Tibial nerve (tissue), 4 donors: ENCODE measurements at places on chromosomes 16 and 17. TPM values are rescaled to one million over a fixed set of nuclear protein-coding genes. Genes with fewer than 3 reads are reported as not detected.

DNA sequence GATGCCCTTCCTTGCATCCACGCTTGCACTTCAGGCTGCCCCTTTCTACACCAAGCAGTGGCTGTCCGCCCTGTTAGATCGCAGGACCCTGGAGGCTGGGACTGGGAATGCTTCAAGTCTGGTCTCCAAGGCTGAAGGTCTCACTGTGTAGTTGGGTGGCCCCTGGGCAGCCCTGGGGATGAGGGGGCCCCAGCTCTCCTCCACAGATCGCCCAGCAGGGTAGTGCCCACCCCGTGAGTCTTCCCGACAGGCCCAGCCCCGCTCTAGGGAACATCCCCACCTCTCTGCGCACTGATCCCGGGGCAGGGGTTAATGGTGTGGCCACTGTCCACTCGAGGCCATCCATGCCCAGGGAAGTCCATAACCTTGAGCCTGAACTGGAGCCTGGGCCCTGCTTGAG is 10.3 kb downstream of the ZNF213 start:
- H3K4me1 ChIP-seq: peaks cover 7% of the 10 kb centered on the region
- no peak overlapping the region for H3K4me3 ChIP-seq
- no peak for DNase-seq
- no peaks in the 10 kb centered on the region for H3K27me3 ChIP-seq
- peaks cover 32% of the 10 kb centered on the region for H3K36me3 ChIP-seq
- H3K27ac ChIP-seq: no peak overlapping the region

GRCh38 chr17:79160980-79161636 is 86.5 kb downstream of the ENGASE start:
- H3K4me3 ChIP-seq: no peak overlapping the region
- no peak overlapping the region for H3K27ac ChIP-seq
- H3K27me3 ChIP-seq: peaks cover 61% of the 10 kb centered on the region
- no peaks in the 10 kb centered on the region for H3K36me3 ChIP-seq
- no peaks in the 10 kb centered on the region for H3K4me1 ChIP-seq

Gene QPRT
- total RNA-seq: 50.4 TPM

DNA sequence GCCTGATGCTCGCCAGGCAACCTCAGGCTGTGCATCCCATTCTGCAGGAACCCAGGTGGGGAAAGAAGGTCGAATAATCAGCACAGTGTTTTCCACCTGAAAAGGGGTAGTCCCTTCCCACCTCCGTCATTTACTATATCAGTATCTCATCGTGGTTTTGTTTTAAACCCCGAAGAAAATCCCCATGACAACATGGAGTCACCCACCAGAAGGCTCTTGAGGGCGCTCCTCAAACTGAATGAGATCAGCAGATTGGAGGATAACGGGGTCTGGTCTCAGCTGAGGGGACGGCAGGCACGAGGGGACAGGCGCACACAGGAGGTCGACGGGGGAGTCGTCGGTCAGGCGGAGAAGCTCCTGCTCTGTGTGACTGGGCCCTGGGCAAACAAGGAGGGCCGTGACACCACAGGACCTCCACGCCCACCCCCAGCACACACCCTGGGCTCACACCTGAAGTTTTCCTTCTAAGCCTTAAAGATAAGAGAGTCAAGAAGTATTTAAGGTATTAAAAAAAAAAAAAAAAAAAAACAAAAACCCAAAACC is 44.2 kb downstream of the MARF1 start:
- no peak overlapping the region for H3K4me3 ChIP-seq
- H3K36me3 ChIP-seq: peaks cover 49% of the 10 kb centered on the region
- no peaks in the 10 kb centered on the region for H3K27me3 ChIP-seq
- DNase-seq: no peak
- peak overlapping the region; percentile 28 for H3K27ac ChIP-seq

DNA sequence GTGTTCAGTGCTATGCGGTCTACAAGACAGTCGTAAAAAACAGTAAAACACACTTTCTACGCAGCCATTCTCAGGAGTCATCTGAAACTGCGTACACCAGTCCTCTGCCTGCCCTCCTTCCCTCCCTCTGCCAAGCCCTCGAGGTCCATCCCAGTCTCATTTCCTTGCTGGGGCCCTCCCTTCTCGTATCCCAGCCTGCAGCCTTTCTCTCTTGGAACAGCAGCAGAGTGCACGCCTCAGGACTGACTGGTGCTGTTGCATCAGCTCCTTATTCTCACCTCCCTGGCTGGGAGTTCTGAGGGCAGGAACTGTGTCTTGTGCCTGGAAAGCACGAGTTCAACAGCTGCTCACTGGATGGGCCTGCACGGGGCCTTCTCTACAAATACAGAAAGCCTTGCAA is 12.5 kb downstream of the FAHD1 start:
- no peak overlapping the region for H3K27ac ChIP-seq
- no peaks in the 10 kb centered on the region for H3K27me3 ChIP-seq
- H3K4me1 ChIP-seq: no peaks in the 10 kb centered on the region
- H3K4me3 ChIP-seq: no peak overlapping the region
- DNase-seq: no peak
- no peaks in the 10 kb centered on the region for H3K36me3 ChIP-seq

Gene HOXB13
- not detected for total RNA-seq

GRCh38 chr17:53093391-53093790 is 729.3 kb upstream of the KIF2B start:
- no peaks in the 10 kb centered on the region for H3K4me1 ChIP-seq
- no peaks in the 10 kb centered on the region for H3K36me3 ChIP-seq

DNA sequence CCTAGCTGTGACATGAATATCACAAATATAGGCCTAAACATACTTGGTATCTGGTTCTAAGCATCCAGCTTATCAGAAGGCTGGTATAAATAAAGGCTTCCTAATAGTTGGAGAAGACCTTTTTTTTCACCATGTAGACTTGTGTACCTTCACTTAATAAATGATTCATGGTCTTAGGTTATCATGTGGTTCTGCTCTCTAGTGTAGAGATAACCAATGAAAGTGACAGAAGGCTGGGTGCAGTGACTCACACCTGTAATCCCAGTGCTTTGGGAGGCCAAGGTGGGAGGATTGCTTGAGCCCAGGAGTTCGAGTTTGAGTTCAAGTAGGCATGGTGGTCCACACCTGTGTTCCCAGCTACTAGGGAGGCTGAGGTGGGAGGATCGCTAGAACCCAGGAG is 3.1 kb downstream of the DDX19A start:
- H3K27me3 ChIP-seq: no peaks in the 10 kb centered on the region
- H3K27ac ChIP-seq: no peak overlapping the region
- H3K36me3 ChIP-seq: no peaks in the 10 kb centered on the region

DNA sequence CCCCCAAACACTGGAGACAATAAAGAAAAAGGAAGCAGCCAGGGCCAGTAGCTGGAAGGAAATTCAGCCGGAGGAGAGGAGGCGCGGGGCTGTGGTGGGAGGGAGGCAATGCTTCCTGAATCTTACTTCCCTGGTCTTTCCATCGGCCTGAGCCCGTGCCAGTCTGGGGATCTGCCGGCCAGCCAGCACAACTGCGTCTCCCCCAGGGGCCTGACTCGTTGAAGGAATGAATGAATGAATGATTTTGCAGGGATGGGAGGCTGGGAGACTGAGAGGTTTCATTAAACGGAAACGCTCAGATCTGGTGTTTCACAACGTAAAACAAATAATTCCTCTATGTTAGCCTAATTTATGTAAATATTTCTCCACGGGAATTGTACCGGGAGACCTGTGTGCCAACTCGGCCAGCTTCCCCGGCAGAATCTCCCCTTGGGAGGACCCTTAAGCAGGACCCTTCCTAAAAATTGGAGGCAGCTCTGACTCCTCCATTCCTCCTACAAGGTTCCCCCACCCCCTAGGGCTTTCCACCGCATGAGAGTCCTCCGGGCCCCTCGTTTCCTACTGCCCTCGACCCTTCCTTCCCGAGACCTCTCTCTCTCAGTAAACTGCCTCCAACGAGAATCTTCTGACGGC is 1.3 kb upstream of the BAIAP2 start:
- no peaks in the 10 kb centered on the region for H3K4me1 ChIP-seq
- H3K36me3 ChIP-seq: no peaks in the 10 kb centered on the region
- no peak overlapping the region for H3K27ac ChIP-seq
- DNase-seq: no peak
- peaks cover 6% of the 10 kb centered on the region for H3K27me3 ChIP-seq

- peaks cover 26% of the 10 kb centered on the region for H3K4me1 ChIP-seq
- peak overlapping the region; percentile 68 for H3K4me3 ChIP-seq
Observed at GRCh38 chr17:63700528-63701455, 867 bp upstream of the LIMD2 start.

GRCh38 chr16:75088216-75088615 is 28.4 kb downstream of the LDHD start:
- H3K4me1 ChIP-seq: peaks cover 25% of the 10 kb centered on the region
- no peak for DNase-seq
- H3K36me3 ChIP-seq: no peaks in the 10 kb centered on the region
- no peaks in the 10 kb centered on the region for H3K27me3 ChIP-seq
- H3K27ac ChIP-seq: no peak overlapping the region
- no peak overlapping the region for H3K4me3 ChIP-seq

DNA sequence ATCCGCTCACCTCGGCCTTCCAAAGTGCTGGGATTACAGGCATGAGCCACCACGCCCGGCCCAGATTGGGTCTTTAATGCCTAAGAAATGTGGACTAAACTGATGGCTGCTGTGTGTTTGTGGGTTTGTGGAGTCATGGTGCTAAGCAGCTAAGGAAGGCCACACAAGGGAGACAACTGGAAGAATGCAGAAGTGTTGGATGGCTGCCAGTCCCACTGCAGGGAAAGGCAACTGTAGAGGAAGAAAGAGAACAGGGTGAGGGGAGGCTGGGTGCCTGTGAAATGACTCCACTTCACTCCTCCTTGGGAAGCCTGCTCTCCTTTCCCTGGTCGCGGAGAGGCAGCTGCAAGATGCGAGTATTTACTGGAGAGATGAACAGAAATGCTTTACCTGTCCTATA is 23.5 kb upstream of the SIAH1 start:
- DNase-seq: no peak
- H3K27me3 ChIP-seq: no peaks in the 10 kb centered on the region
- no peaks in the 10 kb centered on the region for H3K36me3 ChIP-seq

GRCh38 chr16:69397821-69398521 is 12.2 kb upstream of the TERF2 start:
- no peaks in the 10 kb centered on the region for H3K27me3 ChIP-seq
- peaks cover 36% of the 10 kb centered on the region for H3K4me1 ChIP-seq
- no peak for DNase-seq
- H3K27ac ChIP-seq: peak overlapping the region; percentile 93

DNA sequence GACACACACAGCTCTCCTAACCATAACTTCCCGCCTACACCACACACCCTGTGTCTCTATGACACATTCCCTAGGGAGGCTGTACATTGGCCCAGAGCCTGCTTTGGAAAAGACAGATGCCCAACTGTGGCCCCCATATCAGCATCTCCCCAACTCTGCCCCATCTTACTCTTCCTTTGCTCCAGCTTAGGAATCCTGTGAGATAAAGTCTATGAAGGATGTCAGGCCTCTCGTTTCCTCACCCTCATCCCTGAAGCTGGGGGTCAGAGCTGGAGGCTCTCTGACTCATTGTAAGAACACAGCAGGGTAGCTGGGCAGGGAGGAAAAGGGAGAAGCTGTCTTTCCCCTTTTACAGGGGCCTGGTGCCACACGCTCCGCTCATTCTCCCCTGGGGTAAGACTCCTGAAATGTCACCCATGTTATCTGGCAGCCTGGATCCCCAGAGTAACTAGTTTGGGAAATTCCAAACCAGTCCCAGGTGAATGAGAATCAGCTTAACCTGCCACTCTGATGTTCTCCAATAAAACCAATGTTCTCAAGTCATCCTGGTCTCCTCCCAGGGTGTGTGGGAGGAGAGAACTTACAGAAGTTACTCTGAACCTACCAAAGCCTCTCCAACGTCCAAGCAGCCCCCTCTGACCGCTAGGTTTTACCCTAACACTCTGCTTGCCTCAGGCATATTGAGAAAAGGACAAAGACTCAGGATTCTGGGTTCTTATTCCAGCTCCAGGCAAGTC is 2.8 kb downstream of the RAPGEFL1 start:
- H3K27me3 ChIP-seq: no peaks in the 10 kb centered on the region
- H3K4me3 ChIP-seq: no peak overlapping the region
- peak overlapping the region; percentile 27 for H3K27ac ChIP-seq

GRCh38 chr16:87702325-87702811 is 63.4 kb downstream of the KLHDC4 start:
- no peak overlapping the region for H3K27ac ChIP-seq
- no peak overlapping the region for H3K4me3 ChIP-seq
- peaks cover 6% of the 10 kb centered on the region for H3K4me1 ChIP-seq
- no peak for DNase-seq

DNA sequence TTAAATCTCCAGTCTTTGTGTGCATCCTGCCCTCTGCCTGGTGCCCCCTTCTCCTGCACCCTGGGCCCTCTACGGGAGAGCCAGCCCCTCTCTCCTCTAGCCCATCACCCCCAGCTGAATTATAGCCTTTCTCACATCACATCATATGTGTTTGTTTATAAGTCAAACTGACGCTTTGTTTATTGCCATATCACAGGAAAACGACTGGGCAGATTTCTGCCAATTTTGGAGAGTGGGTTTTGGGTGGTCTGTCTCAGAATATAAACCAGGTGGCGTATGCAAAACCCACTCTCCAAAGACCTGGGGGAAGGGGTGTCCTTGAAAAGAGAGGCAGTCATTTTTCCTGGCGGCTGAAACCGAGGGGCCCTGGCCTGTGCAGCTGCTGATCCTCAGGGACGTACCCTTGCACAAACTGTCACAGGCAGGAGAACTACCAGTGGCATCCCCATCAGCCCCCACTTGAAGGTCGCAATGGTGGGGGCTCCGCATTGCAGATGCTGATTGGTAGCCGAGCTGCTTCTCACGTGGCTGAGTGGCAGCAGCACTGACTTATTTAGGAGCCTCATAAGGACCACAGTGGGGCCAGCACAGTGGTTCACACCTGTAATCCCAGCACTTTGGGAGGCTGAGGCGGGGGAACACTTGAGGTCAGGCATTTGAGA is 34.8 kb upstream of the CDC42EP4 start:
- no peaks in the 10 kb centered on the region for H3K36me3 ChIP-seq
- H3K27me3 ChIP-seq: no peaks in the 10 kb centered on the region
- H3K4me1 ChIP-seq: peaks cover 71% of the 10 kb centered on the region
- no peak overlapping the region for H3K4me3 ChIP-seq
- H3K27ac ChIP-seq: peak overlapping the region; percentile 91

- no peaks in the 10 kb centered on the region for H3K27me3 ChIP-seq
- no peak overlapping the region for H3K4me3 ChIP-seq
- DNase-seq: no peak
- H3K4me1 ChIP-seq: no peaks in the 10 kb centered on the region
Observed at GRCh38 chr17:60107526-60108257, 29.0 kb upstream of the HEATR6 start.

GRCh38 chr17:37671028-37671823 is 28.0 kb upstream of the DDX52 start:
- no peak for DNase-seq
- no peaks in the 10 kb centered on the region for H3K4me1 ChIP-seq
- no peaks in the 10 kb centered on the region for H3K36me3 ChIP-seq
- no peak overlapping the region for H3K27ac ChIP-seq
- no peaks in the 10 kb centered on the region for H3K27me3 ChIP-seq
